ENCODE measurements at places on chromosomes 6 and 20. TPM values are rescaled to one million over a fixed set of nuclear protein-coding genes. Genes with fewer than 3 reads are reported as not detected.

DNA sequence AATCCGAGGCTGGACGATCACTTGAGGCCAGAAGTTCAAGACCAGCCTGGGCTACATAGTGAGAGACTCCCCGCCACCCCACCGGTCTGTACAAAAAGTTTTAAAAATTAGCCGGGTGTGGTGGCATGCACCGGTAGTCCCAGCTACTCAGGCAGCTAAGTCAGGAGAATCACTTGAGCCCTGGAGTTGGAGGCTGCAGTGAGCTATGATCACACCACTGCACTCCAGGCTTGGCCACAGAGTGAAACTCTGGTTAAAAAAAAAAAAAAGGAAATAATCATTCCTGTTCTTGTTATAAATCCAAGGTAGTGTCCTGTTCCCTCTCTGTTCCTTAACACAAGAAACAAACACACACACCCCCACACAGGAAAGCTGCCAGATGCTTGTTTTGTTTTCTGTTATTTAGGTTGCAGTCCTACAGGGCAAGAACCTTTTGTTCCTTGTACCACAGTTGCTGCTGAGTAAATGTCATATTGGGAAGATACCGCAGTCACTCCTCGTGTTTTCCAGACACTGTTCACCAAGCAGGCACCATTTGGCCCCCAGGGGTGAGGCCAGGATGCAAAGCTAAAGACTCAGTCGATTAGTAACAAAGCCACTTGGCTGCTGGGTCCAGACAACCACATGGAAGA lies 28.9 kb downstream of the ASIP start:
- no peak overlapping the region for H3K27ac ChIP-seq
- peaks cover 4% of the 10 kb centered on the region for H3K27me3 ChIP-seq
- H3K4me3 ChIP-seq = no peak overlapping the region
- peaks cover 12% of the 10 kb centered on the region for H3K36me3 ChIP-seq
- DNase-seq = no peak
- H3K4me1 ChIP-seq = peaks cover 6% of the 10 kb centered on the region

DNA sequence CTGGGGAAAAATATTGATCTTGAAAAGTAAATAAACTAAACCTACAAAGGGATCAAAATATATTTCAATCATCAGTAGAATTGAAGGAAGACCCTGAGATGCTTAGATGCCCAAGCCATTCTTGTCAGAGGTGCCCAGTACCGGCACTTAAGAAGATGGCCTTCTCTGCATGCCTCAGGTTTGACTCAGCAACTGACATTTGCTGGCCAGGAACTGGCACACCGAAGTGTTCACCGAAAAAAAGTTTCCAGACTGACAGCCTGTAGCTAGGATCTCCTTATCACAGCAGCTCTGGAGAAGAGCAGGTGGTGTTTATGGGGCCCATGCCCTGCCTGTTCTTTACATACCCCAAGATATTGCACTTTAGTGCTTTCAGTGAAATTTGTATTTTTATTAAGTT lies 203.2 kb downstream of the MOXD1 start:
- H3K27me3 ChIP-seq = peaks cover 3% of the 10 kb centered on the region
- H3K4me1 ChIP-seq = no peaks in the 10 kb centered on the region
- H3K4me3 ChIP-seq = no peak overlapping the region
- no peaks in the 10 kb centered on the region for H3K36me3 ChIP-seq
- DNase-seq = no peak

DNA sequence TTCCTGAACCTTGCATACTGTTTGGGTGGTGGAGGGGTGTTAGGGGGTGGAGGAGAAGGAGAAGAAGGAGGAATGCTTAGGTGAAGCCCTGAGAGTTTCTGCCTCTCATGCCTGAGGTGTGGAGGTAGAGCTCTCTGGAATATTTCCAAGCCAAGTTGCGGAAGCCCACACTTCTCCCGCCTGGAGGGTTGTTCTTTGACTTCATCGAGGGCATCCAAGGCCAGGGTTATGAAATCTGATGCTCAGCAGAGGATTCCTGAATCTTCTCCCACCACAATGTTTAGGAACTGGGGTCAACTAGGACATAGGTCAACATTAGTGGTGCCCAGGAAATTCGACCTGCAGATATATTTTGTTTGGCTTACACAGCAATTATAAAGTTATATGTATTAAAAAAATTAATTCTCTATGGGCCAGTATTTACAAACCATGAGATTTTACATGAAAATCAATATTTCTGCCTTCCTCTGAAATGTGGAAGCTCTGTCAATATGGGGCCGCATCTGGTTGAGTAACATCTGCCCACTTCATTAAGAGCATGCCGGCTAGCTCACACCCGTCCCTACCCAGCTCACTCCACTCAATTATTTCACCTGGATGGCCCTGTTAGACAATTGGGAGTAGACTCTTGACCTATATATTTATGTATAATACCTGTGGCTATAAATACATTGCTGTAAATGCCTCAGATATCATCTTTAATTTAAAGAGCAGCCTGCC lies 257.1 kb upstream of the ZFP64 start:
- DNase-seq = no peak
- H3K27ac ChIP-seq = no peak overlapping the region
- H3K27me3 ChIP-seq = peaks cover 2% of the 10 kb centered on the region
- H3K36me3 ChIP-seq = no peaks in the 10 kb centered on the region

GRCh38 chr6:11069760-11070159 lies 23.9 kb upstream of the SMIM13 start:
- H3K36me3 ChIP-seq = no peaks in the 10 kb centered on the region
- no peak overlapping the region for H3K27ac ChIP-seq
- no peak for DNase-seq

The ZBTB9 gene
- total RNA-seq = 9.8 TPM
